ENCODE measurements at places on chromosomes 13 and 19.

GRCh38 chr13:20370815-20371421 lies 138.8 kb upstream of the GJB6 start:
- DNase-seq, result no peak

DNA sequence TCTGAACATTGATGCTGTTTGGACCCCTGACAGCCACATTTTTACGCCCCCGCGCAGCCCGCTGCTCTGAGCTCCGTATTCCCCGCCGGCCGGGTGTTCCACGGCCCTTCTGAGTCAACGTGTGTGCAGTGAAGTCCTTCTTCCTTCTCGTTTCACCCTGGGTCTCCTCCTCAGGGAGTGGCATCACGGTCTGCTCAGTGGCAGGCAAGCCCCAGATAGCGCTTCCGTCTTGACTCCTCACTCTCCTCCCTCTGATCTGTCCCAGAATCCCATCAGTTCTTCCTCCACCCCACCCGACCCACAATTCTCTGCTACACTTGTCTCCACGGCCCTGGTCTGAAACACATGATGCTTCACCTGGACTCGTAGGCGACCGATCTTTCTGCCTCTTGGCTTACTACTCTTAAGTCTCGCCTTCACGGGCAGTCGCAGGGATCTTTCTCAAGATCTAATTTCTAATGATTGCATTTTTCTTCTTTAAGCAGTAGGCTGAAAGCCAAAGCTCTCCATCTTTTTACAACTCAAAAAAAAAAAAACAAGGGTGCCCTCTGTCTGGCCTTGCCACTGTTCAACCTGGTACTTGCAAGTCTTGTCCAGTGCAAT lies 33.9 kb downstream of the CCNE1 start:
- peak; percentile 39 for DNase-seq

GRCh38 chr19:16373532-16373931 lies 48.9 kb downstream of the KLF2 start:
- peak; percentile 94 for DNase-seq

GRCh38 chr13:111577956-111578605 lies 257.6 kb downstream of the TEX29 start:
- no peak for DNase-seq

DNA sequence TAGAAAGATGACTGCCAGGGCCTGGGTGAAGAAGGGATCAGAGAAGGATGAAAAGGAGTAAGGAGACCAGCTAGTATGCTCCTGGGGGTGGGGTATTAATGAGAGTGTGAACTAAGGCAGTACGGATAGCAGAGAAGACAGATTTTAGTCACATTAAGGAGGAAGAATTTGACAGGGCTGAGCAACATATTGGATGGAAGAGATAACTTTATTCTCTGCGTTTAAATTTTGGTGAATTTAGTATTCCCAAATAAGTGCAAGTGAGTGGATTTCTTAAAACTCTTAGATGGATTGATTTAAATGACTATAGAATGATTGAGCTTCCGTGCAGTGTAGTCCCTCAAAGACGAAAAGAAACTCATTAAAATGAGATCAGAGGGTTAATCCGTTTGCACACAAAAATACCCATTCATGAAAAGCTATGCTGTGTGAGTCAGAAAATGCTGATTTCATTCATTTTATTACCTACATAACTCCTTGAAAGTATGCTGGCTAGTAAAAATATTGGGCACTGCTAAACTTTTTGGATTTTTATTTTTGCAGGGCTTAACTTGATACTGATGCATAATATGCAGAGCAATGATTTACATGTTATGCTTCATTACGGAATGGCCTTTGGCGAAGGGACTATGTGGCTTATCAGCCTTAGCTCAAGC lies 54.1 kb downstream of the WDFY2 start:
- DNase-seq, result peak; percentile 45

DNA sequence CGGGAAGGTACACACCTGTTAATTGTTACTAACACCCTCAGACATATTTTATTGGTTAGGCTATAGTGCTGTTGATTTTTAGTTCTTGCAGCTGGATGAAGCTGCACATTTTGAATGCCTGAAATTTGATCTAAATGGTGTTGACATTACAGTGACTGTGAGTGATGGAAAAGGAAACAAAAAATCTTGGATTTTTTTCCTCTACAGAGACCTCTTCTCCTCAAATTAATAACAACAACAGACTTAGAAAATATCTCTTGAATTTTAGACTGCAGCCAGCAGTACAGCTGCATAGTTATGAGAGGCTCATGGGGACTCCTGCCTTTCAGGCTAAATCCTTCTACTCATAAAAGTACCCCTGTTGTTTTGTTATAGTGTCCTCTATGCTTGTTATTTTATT lies 500.5 kb upstream of the SPRY2 start:
- DNase-seq, result peak; percentile 67

- DNase-seq, result peak; percentile 59
Observed at GRCh38 chr13:94712812-94713560, 641 bp upstream of the SOX21 start.

GRCh38 chr19:54414156-54414555 lies 1.1 kb upstream of the TTYH1 start:
- DNase-seq, result no peak

- DNase-seq, result no peak
Observed at GRCh38 chr19:647566-648284, 8.0 kb downstream of the FGF22 start.

GRCh38 chr13:29892151-29892550 lies 41.7 kb upstream of the UBL3 start:
- DNase-seq, result no peak

DNA sequence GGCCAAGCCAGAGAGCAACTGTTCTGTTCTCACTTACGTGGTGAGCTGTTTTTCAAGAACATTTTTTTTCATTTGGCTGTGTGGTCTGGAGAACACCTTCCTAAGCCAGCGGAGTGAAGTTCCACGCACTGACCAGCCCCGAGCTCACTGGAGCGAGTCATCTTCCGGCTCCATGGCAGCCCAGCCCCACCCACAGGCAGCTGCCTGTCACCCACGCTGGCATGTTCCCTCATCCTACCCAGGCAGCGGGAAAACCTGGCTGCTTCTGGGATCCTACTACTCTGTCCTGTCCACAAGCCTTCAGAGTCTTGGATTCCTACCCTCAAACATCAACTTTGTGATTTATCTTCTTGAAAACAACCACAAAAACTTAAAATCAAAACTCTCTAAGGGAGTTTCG lies 76.2 kb downstream of the GGACT start:
- peak; percentile 66 for DNase-seq

DNA sequence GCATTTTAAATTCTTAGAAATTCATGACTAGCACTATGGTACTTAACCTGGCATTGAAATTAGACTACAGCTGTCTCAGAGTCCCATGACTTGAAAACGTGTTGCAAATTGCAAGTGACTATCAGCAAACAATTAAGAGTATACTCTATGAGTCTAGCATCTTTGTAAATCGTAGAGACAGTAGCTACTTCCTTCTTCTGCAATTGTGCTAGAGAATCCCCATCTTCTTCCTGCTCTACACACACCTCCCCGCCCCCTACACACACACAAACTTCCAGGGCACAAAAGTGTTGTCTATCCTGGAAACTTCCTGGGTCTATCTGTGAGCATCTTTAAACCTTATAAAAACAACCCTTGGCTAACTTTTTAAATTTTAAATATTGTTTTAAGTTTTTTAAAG lies 35.2 kb upstream of the MIR17HG start:
- DNase-seq, result no peak

GRCh38 chr13:34719060-34719875 lies 222.8 kb upstream of the NBEA start:
- no peak for DNase-seq

DNA sequence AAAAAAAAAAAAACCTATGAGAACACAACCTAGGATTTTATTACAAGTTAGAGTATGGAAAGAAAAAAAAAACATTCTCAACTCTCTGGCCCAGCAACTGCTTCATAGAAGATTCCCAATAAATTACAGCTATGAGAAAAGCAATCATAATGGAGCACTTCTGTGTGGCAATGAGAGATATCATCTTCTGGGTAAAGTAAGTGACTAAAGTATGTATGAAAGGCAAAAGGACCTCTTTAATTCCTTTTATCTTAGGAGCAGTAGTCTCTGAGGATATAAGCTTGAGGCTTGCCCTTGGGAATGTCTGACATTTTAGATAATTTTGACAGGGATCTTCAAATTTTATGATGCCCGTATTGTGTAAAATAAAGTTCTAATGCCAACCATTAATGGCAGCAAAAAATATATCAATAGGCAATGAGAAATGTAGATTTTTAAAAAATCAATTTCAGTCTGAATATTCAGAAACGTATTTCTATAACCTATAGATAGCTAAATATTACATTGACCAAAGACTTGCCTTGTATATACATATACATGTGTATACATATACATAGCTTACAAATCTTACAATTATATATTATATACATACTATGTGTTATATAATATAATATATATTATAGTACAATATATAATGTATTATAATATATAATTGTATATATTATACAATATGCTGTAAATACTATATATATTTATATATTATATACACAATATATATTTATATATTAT lies 823.9 kb upstream of the SLITRK1 start:
- DNase-seq, result no peak

DNA sequence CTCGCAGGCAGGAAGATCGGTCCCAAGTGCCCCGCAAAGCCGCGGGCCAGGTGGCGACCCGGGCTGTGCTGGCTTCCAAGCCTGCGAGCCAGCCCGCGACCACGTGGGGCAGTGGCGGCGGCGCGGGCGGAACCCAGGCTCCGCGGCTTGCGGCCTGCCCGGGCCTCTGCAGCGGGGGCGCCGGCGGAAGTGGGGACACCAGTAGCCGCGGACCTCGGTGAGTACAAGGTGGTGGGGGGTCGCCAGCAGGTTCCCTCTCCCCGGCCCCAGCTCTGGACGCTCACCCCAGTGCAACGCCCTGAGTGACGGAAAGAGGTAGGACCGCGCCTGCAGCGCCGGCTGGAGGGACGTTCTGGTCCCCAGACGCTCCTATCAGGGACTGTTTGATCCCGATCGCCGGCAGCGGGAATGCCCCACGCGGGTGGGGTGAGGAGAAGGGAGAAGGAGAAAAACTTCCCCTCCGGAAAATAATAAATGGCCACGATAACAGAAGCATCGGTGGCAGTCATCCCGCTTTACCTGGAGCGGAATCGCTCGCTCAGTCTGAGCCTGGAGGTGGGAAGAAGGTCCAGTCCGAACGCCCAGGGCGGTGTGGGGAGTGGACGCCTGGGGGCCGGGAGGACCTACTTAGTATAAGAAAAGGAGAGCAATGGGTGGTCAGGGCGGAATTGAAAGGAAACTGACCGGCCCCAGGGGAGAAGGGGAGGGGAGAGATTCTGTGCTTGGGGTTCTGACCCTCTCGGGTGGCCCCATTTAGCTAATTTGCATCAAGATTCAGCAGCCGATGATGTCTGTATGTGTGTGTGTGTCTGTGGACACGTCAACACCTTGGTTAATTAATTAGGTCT lies at the start of gene GEMIN7:
GEMIN7 (plus strand) TSS at position 198 of the 848 bp plus-strand sequence. CDS start 10,855 bp downstream, outside the sequence.
- peak; percentile 71 for DNase-seq

DNA sequence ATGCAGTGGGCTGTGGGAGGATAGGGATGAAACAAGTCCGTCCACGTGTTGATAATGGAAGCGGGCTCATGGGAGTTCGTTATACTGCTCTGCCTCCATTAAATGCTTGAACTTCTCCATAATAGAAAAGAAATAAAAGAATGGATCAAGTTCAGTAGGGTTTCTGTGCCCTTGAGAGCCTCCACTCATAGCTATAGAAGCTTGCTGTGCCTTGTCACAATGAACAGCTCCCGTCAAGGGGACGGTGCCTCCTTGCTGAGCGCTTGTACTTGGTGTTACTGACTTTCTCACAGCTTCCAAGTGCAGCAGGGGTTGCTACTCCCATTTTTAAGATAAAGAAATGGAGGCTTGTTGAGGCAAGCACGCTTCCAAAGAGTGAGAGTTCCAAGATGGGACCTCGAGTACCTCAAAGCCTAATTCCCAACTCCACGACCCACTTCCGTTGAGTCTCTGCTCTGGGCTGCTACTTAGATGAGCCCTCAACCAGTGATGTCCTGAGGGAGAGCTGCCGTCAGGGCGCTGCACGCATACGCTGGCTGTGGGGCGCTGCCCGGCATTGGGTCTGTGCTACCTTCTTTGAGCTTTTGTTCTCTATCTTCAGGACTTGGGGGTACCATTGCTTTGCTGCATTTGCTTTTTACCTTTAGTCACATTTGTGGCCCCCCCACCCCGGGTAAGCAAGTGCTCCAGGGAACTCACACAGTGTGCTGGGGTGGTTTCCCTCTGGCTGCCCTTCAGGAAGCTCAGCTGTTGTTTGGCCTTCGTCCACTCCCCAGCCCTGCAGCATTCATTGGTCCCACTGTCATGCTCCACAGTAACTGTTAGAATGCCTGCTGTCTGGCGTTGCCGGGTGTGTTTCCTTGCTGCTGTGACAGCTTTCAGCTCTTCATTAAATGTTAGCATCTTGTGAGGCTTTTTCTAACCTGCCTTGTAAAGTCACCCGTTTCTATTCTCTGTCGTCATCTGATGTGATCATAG lies 9.5 kb downstream of the SNRNP70 start:
- no peak for DNase-seq

GRCh38 chr13:100443998-100444328 lies 144.6 kb downstream of the GGACT start:
- no peak for DNase-seq
